NCI-H1417 (cell line): ENCODE measurements at places on chromosomes 2 and 18.

DNA sequence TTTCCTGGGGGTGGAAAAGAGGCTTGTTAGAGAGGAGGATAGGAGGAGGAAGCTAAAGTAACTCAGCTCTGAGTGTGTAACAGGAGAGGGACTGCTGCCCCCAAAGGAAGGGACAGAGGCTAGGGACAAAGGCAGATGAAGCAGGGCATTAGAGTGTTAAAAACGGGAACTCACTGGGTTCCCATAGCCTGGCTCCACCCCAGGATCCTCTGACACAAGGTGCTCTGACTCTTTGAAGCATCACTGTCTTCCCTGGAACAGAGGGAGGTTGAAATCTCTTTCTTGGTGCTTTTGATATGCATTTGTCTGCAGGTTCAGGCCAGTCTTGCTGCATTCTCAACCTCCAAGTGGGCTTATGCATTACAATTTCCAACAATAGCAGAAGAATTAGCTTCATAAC, 22.9 kb downstream of the IL36A start:
- DNase-seq: no peak

- DNase-seq: peak; percentile 18
These were observed 28.0 kb upstream of the COX5B start for GRCh38 chr2:97617911-97618310.

GRCh38 chr2:234998404-234999211, 46.8 kb downstream of the SH3BP4 start:
- no peak for DNase-seq

GRCh38 chr18:47632970-47633635, 297.4 kb downstream of the SMAD2 start:
- no peak for DNase-seq

DNA sequence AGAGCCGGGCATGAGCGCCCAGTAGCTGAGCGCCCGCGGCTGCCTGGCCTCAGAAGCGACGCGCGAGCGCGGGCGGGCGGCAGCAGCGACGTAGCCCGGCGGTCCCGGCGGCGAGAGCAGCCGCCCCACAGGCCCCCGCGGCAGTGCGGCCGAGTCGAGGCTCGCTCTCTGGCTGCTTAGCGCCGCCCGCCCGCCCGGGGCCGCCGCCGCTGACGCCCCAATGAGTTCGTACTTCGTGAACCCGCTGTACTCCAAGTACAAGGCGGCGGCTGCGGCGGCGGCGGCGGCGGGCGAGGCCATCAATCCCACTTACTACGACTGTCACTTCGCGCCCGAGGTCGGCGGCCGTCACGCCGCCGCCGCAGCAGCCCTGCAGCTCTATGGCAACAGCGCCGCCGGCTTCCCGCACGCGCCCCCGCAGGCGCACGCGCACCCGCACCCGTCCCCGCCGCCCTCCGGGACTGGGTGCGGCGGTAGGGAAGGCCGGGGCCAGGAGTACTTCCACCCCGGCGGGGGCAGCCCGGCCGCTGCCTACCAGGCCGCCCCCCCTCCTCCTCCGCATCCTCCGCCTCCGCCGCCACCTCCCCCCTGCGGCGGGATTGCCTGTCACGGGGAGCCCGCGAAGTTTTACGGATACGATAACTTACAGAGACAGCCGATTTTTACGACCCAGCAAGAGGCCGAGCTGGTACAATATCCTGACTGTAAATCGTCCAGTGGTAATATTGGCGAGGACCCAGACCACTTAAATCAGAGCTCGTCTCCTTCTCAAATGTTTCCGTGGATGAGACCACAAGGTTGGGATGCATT, 847 bp downstream of the HOXD8 start:
- DNase-seq: peak; percentile 90

- no peak for DNase-seq
These were observed 254.4 kb upstream of the HS6ST1 start for GRCh38 chr2:128573116-128573515.

GRCh38 chr2:236993286-236993685, 92.4 kb upstream of the COPS8 start:
- DNase-seq: no peak

DNA sequence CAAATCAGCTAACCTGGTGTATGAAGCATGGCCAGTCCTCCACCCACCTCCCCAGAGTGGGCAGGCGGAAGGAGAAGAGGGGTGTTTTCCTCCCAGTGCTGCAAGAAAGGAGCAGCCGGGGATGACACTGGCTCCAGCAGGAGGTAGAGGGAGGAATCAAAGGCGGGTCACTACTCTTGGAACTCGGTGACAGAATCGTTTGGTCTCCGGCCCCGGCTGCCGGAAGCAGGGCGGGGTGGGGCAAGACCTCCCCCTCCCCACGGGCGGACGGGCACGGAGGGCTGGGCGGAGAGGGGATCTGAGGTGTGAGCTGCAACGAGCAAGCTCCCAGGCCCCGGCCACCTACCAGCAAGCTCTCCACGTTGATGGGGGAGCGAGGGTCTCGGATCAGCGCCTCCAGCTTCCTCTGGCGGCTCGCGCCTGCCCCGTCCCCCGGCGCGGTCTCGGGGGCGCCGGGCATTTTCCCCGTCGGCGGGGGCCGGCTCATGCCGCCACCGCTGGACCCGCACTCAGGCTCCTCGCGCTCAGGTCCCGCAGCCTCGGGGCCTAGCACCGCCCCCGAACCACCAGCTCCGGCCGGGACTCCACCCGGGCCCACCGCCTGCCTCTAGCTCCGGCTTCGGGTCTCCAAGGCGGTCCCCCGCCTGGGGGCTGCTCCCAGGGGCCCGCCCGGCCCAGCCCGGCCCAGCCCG, 640 bp downstream of the ROCK2 start:
- DNase-seq: peak; percentile 77

DNA sequence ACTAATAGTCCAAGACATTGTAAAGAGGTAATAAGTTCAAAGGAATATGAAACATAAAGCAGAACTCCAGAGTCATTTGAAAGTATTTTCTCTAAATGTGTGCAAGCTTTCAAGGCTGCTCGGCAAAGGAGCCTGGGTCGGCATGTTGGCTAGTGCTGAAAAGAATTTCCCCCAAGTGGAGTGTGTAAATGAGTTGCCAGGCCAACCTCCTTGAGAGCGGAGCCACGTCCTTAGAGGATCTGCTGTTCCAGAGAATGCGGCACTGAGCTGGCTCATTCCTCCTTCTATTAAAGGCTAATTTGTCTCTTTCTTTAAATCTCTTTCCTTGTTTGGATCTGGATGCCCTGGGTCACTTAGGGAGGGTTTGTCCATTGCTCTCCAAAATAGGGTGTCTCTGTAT, 127.5 kb downstream of the RDH14 start:
- DNase-seq: no peak

DNA sequence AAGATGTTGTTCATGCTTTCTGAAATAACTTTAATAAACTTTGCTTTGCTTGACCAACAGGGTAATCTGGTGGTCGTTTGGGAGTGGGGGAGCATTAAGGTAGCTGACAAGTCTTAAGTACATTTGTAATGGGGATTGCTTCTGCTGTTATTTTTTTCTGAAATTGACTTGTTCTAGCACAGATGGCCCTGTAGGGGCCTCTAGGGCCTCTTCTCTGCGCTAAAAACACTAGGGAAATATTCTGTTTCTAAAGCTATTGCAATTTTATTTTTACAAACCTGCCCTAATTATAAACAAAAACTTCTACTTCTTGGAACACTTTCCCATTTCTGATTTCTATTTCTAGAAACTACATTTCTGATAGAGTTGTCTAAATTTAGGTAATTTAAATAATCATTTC, 191.3 kb upstream of the KCNJ3 start:
- no peak for DNase-seq

- peak; percentile 76 for DNase-seq
These were observed 112.5 kb downstream of the ATL2 start for GRCh38 chr2:38264396-38265221.

DNA sequence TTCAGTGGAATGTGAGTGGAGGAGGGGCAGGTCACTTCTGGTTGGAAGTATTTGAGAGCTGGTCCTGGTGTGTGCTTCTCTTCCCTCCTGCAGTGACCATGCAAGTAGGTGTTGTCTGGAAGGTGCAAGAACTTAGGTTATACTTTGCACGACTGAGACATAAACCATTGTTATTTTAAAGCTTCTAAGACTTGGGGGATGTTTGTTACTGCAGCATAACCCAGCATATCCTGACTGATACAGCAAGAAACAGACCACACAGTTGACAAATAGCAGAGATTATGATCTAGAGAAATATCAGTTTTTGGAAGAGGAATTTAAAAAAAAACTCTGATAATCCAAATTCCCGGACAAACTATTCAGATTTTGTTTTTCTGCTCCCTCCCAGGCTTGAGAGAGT, 130.8 kb downstream of the ACTR3 start:
- DNase-seq: no peak

- DNase-seq: no peak
These were observed 168.4 kb downstream of the LTBP1 start for GRCh38 chr2:33115196-33115595.

GRCh38 chr2:117086943-117087250, 727.6 kb upstream of the DDX18 start:
- DNase-seq: no peak

GRCh38 chr2:227627769-227628168, 10.5 kb downstream of the SCYGR4 start:
- no peak for DNase-seq

DNA sequence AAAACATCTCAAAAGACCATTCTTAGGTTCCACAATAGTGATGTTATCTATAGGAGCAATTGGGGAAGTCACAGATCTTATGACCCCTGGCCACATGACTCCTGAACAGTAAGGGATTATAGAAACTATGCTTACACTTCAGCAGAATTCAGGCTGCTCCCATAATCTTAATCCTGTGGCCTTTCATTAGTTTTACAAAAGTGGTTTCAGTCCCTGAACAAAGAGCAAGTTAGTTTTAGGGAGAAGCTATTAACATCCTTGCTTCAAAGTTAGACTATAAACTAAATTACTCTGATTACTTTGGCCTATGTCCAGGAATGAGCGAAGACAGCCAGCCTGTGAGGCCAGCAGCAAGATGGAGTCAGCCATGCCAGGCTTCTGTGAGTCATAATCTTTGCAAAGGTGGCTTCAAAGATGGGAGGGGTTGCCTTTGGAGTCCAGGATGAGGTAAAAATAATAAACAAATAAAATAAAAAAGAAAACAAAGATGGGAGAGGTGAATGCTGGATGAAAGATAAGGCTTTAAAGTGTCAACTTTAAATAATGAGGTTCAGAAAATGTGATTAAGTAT, 168.7 kb upstream of the NDUFV2 start:
- DNase-seq: no peak

GRCh38 chr2:229821316-229821715, 100.5 kb downstream of the TRIP12 start:
- no peak for DNase-seq
